Heart right ventricle (tissue), 16 donors: ENCODE measurements at places on chromosomes 1 and 21. TPM values are rescaled to one million over a fixed set of nuclear protein-coding genes. Genes with fewer than 3 reads are reported as not detected.

ITLN2 gene
- not detected for total RNA-seq

SLC30A10 gene
- 0.32 TPM for total RNA-seq

VTCN1 gene
- total RNA-seq: not detected

PPP2R5A gene
- total RNA-seq: 86.8 TPM

PHF13 gene
- total RNA-seq: 8.7 TPM

CELA3A gene
- 2.9 TPM for total RNA-seq

USP21 gene
- total RNA-seq: 16.7 TPM

PTPN22 gene
- total RNA-seq: 3.3 TPM

RPTN gene
- total RNA-seq: not detected

RBBP5 gene
- 8.9 TPM for total RNA-seq

DIO1 gene
- not detected for total RNA-seq

RHOU gene
- total RNA-seq: 3.5 TPM

DNA sequence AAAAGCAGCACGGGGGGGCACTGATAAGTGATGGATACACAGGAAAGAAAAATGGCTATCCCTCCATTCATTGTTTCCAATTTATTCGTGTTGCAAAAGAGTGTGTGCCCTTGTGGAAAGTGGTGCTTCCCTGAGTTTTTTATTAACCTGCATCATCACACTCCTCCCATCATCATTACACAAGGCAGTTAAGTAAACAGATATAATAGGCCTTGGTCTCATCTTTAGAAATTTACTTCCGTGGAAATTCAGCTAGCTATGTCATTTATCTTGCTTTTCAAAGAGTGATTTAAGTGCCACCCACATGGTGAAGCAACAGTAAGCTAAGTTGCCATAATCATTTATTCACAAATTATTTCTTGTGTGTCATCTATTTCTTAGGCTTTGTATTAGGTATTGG, 473.3 kb downstream of the NEGR1 start:
- H3K27me3 ChIP-seq: no peaks in the 10 kb centered on the region

DNA sequence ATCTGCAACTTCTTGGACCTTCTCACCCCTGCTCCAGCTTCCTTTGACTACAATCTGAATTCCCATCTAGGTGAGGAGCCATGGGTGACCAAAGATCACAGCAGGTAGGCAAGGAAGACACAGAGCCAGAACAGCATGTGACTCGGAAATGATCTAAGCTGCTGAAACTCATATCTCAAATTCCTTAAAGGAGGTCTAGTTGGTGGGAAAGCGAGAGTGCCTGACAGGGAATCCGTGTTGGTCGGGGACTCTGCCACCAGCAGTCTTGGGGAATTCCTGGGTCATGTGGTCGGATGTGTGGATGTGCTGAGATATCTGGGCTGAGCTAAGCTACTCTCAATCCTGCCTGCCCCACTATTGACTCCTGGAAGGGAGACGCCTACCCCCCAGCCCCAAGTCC, 3.2 kb upstream of the NUAK2 start:
- H3K4me3 ChIP-seq: no peak overlapping the region
- peaks cover 25% of the 10 kb centered on the region for H3K27me3 ChIP-seq
- H3K36me3 ChIP-seq: no peaks in the 10 kb centered on the region

DNA sequence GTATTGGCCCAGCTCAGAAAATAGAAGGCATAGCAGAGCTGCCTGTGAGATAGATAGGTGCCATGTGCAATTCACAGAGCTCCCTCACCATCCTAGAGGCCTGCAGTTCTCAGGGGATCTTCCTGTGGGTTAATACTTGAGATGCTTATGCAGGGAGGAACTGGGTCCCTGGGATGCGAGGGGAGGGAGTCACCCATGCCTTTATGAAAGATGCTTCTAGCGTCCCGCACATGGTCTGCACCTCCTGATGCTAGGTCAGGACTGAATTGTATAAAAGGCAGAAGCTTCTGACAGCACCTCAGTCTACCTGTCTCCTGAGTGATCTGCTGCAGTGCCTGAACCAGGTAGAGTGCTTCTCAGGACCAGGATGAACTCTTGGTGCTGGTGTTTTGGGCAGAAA, at the start of gene LCE5A:
LCE5A (plus strand) TSS at position 301 of the 400 bp plus-strand sequence. CDS start 732 bp downstream, outside the sequence.
- H3K36me3 ChIP-seq: no peaks in the 10 kb centered on the region
- no peak for DNase-seq
- peaks cover 50% of the 10 kb centered on the region for H3K27me3 ChIP-seq
- no peak within 1 kb of the TSS for H3K4me3 ChIP-seq
- H3K27ac ChIP-seq: no peak within 1 kb of the TSS

DNA sequence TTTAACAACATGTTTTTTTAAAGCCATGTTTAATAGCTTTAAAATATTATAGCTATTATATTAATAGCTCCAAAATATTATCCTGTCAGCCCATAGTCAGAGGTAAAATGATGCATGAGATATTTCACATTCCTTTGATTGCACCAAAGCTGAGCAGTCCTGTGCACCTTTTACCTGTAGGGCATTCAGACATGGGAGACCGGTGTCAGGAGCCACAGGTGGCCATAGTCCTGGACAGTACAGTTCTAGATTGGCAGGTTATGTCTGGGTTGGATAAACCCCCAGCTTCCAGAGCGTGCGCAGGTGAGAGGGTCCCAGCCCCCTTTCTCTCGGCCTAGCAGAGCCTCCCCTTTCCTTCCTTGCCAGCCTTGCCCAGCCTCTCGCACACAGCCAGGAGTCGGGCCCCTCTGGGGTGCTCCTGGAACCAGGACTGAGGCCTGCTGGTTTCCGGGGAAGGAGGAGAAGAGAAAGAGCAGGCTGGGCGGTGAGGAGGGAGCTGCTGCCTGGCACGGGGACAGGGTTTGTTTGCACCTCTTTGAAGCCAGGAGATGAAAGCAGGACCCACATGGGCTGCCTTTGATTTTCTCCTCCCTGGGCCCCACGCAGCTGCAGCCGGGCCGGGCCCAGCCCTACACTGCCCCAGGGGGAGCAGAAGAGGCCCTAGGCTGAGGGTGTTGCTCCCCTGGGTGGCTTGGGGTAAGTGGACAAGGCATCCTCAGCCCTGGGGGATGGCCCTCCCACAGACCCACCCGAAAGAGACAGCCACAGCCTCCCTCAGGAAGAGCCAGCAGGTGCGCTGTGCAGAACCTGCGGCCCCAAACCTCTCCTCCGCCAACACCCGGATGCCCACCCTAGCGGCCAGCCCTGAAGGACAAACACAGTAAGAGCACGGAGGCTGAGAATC, 75.2 kb upstream of the TARDBP start:
- no peak for DNase-seq
- H3K4me1 ChIP-seq: peaks cover 16% of the 10 kb centered on the region
- no peaks in the 10 kb centered on the region for H3K36me3 ChIP-seq
- H3K4me3 ChIP-seq: no peak overlapping the region

GRCh38 chr1:229148743-229149142, 122.2 kb upstream of the RAB4A start:
- H3K4me3 ChIP-seq: no peak overlapping the region
- H3K4me1 ChIP-seq: peaks cover 6% of the 10 kb centered on the region
- DNase-seq: no peak
- H3K36me3 ChIP-seq: no peaks in the 10 kb centered on the region
- H3K27me3 ChIP-seq: peaks cover 17% of the 10 kb centered on the region

DNA sequence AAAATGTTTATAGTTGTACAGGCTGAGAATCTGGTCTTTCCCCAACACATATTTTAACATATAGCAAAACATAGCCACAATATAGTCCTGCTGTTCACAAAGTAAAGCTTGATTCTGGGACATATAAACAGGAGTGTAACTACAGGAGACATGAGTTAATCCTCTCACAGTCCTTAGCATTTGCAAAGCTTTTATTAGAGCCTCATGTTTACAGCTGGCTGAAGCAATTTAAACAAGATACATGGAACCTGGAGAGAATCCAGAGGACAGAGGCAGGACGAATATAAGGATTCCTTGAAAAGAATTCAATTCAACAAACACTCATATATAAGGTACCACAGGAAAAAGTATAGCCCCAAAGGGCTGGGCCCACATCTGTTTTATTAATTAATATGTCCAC, 163.4 kb downstream of the ADGRL4 start:
- H3K4me3 ChIP-seq: no peak overlapping the region
- H3K36me3 ChIP-seq: no peaks in the 10 kb centered on the region
- H3K27me3 ChIP-seq: no peaks in the 10 kb centered on the region
- no peak overlapping the region for H3K27ac ChIP-seq
- no peak for DNase-seq

DNA sequence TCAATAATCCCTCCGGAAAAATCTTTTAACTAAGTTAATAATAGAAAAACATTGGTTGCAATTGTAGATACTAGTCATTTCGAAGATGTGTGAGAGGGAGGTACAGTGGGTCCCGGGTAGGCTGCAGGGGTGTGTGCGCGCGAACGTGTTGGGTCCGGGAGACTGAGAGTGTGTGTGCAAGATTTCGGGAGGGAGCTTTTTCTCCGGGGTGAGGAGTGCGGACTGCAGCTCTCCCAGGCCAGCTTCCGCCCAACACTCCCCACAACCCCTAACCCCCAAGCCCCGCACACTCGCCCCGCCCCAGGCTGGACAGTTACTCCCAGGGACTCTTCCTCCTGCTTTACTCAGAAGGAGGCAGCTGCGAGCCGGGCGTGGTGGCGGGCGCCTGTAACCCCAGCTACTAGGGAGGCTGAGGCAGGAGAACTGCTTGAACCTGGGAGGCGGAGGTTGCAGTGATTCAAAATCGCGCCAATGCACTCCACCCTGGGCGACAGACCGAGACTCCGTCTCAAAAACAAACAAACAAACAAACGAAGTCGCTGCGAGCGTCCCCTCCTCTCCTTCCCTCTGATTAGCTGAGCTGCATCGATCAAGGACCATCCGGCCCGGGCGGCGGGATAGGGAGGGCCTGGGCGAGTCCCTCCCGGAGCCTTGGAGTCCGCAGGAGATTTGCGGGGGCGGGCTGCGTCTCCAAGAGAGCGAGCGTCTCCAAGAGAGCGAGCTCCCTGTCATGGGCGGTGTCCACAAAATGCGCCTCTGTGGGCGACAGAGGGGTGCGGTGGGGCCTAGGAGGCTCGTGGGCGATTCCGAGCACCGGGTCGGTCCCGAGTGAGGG, 28.3 kb upstream of the PPM1J start:
- no peak for DNase-seq
- peak overlapping the region; percentile 16 for H3K4me3 ChIP-seq
- H3K27me3 ChIP-seq: peaks cover 38% of the 10 kb centered on the region
- H3K27ac ChIP-seq: no peak overlapping the region

- no peaks in the 10 kb centered on the region for H3K27me3 ChIP-seq
- peak overlapping the region; percentile 41 for H3K27ac ChIP-seq
- no peak for DNase-seq
- H3K36me3 ChIP-seq: no peaks in the 10 kb centered on the region
- H3K4me3 ChIP-seq: no peak overlapping the region
These were observed 62.1 kb upstream of the S1PR1 start for GRCh38 chr1:101174722-101175121.

DNA sequence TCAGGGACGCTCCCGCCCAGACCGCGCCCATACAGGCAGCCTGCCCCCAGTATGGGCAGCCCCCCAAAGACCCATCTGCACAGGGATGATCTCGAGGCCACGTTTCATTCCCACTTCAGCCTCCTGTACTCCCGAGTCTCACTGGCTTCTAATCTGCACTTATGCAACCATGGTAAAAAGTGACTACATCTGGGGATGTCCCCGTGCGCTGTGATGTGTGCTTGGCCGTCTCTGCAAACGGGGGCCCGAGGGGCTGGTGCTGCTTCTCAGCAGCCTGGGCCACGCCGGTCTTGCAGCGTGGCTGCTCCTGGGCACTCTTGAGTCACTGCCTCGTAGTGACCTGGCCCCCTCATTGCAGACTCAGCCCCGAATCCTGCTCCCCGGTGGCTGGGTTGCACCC, 17.4 kb upstream of the PLCH2 start:
- H3K27me3 ChIP-seq: peaks cover 56% of the 10 kb centered on the region
- no peak overlapping the region for H3K27ac ChIP-seq
- H3K36me3 ChIP-seq: no peaks in the 10 kb centered on the region
- peaks cover 9% of the 10 kb centered on the region for H3K4me1 ChIP-seq

GRCh38 chr21:44649521-44650100, 3.4 kb downstream of the KRTAP10-11 start:
- no peaks in the 10 kb centered on the region for H3K36me3 ChIP-seq
- H3K4me1 ChIP-seq: no peaks in the 10 kb centered on the region
- peaks cover 4% of the 10 kb centered on the region for H3K27me3 ChIP-seq
- no peak for DNase-seq
- no peak overlapping the region for H3K27ac ChIP-seq

GRCh38 chr1:71509051-71509595, 428.3 kb upstream of the ZRANB2 start:
- H3K27ac ChIP-seq: no peak overlapping the region
- no peak for DNase-seq
- no peaks in the 10 kb centered on the region for H3K36me3 ChIP-seq
- H3K4me3 ChIP-seq: no peak overlapping the region
- H3K27me3 ChIP-seq: no peaks in the 10 kb centered on the region
- H3K4me1 ChIP-seq: no peaks in the 10 kb centered on the region

GRCh38 chr1:20982316-20982715, 194.4 kb downstream of the EIF4G3 start:
- DNase-seq: no peak
- H3K27me3 ChIP-seq: no peaks in the 10 kb centered on the region
- no peak overlapping the region for H3K4me3 ChIP-seq
- H3K4me1 ChIP-seq: no peaks in the 10 kb centered on the region
- no peak overlapping the region for H3K27ac ChIP-seq

DNA sequence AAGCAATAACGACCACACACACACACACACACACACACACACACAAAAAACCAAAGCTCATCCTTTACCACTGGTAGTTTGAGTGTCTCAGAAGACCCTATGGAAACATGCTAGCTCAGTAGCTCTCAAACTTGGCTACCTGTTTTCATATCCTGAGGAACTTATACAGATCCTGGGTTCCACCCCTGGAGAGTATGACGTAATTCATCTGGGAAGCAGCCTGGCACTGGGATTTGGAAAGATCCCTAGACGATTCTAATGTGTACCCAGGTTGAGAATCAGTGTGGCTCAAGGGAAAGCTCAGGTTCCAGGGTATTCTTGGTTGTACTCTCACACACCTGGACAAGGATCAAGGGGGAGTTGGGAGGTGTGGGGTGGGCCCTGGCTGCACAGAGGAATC, 85.9 kb downstream of the SELENOF start:
- no peaks in the 10 kb centered on the region for H3K27me3 ChIP-seq
- H3K27ac ChIP-seq: no peak overlapping the region
- no peaks in the 10 kb centered on the region for H3K4me1 ChIP-seq
- no peak overlapping the region for H3K4me3 ChIP-seq
- H3K36me3 ChIP-seq: no peaks in the 10 kb centered on the region

GRCh38 chr21:37940691-37941090, 24.4 kb upstream of the KCNJ6 start:
- H3K36me3 ChIP-seq: no peaks in the 10 kb centered on the region
- H3K4me1 ChIP-seq: no peaks in the 10 kb centered on the region
- no peak for DNase-seq
- no peak overlapping the region for H3K27ac ChIP-seq
- no peaks in the 10 kb centered on the region for H3K27me3 ChIP-seq
- H3K4me3 ChIP-seq: no peak overlapping the region

- no peak overlapping the region for H3K4me3 ChIP-seq
- H3K4me1 ChIP-seq: no peaks in the 10 kb centered on the region
- H3K36me3 ChIP-seq: no peaks in the 10 kb centered on the region
- no peak overlapping the region for H3K27ac ChIP-seq
- H3K27me3 ChIP-seq: no peaks in the 10 kb centered on the region
These were observed 4.2 kb upstream of the RGS13 start for GRCh38 chr1:192631749-192632148.
